Islet precursor cell (in vitro differentiated cells): ENCODE measurements at places on chromosomes 4 and X.

DNA sequence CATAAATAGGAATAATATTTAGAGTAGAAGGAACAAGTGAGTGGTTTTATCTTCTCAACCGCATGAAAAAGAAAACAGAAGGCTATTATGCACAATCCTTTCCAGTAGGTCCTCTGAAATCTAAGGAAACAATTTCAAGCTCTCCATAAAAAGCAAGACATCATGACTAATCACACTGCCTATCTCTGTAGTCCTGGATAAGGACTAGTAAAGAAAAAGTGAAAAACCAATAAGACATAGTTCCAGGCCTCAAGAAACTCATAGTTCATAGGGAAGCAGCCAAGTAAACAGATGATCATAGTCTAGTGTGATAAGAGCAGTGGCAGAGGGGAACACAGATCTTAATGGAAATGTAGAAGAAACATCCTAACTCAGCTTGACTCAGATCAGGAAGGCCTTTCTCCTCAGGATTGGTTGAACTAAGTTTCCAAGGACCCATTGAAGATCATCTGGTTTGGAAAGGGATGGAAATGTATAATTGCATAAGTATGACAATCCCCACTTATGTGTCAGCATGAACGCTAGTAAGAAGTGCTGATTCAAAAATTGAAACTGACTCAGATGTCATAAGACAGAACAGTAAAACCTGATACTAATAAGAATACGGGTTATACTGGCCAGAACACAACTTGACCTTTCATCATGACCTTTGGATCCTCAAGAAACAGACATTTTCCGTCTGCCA is 155.3 kb downstream of the GRIA3 start:
- DNase-seq: no peak

- no peak for DNase-seq
Observed at GRCh38 chr4:176794151-176794550, 1.4 kb upstream of the VEGFC start.

DNA sequence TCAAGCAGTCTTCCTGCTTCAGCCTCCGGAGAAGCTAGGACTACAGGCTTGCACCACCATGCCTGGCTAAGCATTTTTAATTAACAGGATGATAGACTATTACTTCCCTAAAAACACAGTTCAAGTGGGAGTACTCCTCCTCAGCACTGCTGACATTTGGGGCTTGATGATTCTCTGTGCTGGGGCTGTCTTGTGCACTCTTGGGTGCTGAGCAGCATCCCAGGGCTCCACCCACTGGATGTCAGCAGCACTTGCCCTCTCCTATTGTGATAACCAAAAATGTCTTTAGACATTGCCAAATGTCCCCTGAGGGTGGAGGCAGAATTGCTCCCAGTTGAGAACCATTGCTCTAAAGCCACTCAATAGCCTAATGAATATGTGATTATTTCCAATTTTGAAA is 60.4 kb downstream of the CLCN4 start:
- no peak for DNase-seq

- DNase-seq: no peak
Observed at GRCh38 chrX:39903937-39904336, 193.8 kb downstream of the BCOR start.

- DNase-seq: no peak
Observed at GRCh38 chr4:156475322-156475721, 496.3 kb downstream of the PDGFC start.

DNA sequence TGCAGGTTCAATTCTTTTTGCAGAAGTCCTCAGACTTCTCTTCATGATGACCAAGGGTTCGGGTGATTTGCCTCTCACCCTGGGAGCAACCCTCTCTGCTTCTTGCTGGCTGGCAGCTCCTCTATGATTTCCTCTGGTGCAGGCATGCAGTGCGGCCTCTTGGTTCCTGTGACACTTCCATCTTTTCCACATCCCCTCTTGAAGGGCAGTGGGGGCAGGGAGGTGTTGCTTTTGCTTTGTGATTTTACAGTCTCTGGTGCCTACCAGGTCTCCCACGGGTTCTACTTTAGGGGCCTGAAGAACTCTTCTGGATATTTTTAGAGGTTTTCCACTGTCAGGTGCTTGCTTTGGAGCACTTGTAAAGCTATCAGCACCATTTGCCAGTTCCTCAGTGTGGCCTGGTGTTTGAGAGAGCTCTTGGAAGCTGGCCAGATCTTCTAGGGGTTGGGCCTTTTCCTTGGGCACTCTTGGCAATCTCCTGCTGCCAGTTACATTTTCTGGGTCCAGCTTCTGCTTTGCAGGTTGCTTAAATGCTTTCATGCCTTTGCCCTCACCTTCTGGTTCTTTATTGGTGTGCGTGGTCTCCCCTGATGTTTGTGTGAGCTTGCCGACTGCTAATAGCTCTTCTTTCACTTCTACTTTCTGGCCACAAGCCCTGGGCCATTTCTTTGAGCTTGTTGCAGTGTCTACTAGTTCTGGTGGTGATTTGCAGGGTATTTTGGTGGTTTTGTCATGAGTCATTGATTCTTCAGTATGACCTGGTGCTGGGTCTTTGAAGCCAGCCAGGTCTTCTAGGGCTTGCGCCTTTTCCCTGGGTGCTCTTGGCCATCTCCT is 11.5 kb upstream of the CHST7 start:
- DNase-seq: no peak

DNA sequence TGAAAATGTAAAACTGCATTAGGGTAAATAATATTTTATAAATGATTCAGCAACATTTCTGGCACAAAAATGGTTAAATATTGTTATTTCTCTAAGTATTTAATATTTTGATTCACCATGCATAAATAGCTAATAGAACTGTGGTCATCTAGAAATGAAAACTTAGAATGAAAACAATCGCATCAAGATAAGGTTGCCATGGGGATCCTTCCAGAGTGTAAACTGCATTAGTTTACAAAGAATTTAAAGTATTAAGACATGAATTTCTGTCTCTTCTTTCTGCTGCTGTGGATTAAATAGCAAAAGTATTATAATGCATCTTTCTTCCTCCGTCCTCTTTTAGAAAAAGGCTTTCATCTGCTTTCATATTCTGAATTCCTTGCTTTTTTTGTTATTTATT is 1064.6 kb upstream of the SLIT2 start:
- no peak for DNase-seq

- no peak for DNase-seq
Observed at GRCh38 chr4:101104312-101105052, 242.8 kb downstream of the PPP3CA start.

DNA sequence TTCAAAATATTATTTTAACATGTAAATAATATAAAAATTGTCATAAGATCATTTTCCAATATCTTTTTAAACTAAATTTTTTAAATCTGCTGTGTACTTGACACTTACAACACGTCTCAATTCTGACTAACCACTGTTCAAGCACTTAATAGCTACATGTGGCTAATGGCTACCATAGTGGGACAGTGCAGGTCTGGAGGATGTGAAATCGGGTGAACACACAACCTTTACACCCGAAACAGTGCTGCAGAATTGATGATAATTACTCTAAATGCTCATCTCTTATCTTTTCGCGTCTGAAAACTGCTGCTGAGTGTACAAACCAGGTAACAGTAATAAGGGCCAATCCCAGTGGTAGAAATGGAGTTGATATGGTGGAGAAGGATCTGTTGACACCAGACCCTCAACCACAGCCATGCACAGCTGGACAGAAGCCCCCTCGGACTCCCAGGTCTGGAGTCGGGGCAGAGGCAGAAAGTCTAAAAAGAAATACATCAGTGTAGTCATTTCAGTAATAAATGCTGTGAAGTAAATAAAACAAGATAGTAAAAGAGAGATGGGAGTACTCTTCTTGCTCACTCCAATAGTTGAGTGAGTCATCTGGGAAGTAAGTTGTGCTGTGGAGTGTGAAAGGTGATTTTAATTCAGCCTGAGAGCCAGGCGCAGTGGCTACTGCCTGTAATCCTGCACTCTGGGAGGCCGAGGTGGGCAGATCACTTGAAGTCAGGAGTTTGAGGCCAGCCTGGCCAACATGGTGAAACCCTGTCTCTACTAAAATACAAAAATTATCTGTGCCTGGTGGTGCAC is 150.0 kb downstream of the CBR4 start:
- no peak for DNase-seq

DNA sequence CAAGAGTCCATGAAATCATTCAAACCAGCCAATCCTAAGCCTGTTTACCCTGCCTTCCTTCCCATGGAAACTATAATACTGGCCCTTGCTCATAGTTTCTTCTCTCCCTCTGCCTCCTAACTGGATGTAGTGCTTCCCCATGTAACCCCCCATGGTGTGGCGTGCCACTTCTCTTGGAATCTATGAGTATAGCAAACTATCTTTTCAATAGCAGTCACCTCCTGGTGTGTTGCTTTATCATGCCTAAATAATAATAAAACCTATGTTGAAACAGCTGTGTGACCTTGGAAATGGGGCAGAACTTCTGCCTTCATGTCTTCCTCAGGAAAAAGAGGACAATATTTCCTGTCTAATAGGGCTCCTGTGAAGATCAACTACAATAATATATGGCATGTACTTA is 234.8 kb upstream of the EDNRA start:
- DNase-seq: no peak

DNA sequence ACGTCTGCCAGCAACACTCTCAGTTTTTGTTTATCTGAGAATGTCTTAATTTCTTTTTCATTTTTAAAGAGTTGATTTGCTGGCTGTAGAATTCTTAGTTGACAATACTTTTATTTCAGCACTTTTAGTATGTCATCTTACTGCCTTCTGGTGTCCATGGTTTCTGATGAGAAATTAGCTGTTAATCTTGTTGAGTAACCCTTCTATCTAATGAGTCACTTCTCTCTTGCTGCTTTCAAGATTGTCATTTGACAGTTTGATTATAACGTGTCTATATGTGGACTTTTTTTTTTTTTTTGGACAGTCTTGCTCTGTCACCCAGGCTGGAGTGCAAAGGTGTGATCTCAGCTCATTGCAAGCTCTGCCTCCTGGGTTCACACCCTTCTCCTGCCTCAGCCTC is 24.0 kb upstream of the TMEM255A start:
- DNase-seq: no peak

- no peak for DNase-seq
Observed at GRCh38 chr4:15423285-15423711, 4.5 kb upstream of the C1QTNF7 start.

- DNase-seq: no peak
Observed at GRCh38 chr4:33104273-33104672, 2384.1 kb downstream of the PCDH7 start.

GRCh38 chrX:70605352-70605751 is 160.7 kb downstream of the DLG3 start:
- DNase-seq: no peak

DNA sequence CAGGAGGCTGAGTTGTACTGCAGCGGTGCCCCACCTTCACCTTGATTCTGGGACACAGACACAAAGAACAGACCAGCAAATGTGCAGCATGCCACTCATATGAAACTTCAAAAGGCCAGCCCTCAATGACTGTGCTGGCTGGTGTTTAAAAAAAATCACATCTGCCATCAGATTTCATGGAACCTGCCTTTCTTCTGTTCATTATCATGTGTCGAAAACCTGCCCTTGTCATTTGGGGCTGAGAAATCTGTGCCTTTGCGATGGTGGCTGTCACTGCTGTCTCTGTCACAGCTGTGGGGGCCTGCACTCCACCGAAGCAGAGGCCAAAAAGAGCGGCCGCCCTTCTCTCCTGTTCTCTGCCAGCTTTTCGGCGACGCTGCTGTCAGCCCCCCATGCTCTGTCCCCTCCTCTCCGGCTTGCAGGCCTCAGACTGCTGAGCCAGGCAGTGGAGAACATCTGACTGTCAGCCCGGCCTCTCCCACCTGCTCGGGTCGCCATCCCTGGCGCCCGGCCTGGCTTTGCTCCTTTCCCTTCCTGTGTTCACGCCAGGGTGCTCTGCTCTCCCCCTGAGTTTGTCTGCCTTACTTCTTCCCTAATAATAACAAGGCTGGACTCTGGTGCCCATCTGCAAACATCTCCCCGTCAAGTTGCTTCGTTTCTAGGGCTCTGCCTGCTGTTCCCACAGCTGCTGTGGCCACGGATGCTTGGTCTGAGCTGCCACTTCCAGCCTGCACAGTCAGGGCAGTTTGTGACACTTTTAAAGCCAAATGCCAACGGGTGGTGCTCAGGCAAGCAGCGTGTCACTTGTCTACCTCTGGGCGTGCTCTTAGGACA is 355.2 kb downstream of the UNC5C start:
- DNase-seq: no peak

GRCh38 chrX:94758130-94758529 is 1084.1 kb downstream of the FAM133A start:
- no peak for DNase-seq

DNA sequence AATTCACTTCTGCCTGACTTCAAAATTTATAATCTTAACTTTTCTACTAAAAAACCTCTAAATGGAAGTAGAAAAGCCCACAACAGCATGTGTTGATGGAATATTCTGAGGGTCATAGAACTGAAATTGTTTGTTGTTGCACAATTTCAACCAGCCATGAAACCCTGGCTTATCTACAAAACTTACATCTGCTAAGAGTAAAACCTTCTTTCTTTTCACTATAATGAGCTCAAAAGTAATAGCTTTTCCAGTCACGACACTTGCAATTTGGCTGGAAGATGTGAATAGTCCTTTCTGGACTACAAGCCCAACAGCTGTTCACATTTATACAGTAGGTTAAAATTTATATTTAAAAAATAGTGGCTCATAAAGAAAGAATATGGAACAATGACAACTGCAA is 250.0 kb downstream of the GPAT3 start:
- no peak for DNase-seq

GRCh38 chr4:163603257-163603656 is 108.8 kb downstream of the TMA16 start:
- DNase-seq: no peak

DNA sequence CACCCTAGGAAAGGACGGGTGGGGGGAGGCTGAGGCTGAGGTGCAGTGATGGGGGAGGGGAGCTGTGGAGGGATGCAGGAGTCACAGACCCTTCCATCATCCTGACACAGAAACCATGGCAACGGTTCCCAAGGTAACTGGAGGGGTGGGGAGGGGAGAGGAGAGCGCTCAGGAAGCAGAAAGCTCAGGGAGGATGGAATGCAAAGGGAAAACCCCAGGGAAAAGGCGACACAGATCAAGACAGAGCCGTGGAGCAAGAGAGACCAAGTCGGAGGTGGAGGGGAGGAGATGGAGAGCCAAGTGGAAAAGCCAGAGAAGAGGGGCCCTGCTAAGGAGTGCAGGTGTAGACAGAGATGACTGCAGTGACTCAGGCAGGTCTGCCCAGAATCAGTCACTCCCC is 14.5 kb downstream of the L1CAM start:
- no peak for DNase-seq

DNA sequence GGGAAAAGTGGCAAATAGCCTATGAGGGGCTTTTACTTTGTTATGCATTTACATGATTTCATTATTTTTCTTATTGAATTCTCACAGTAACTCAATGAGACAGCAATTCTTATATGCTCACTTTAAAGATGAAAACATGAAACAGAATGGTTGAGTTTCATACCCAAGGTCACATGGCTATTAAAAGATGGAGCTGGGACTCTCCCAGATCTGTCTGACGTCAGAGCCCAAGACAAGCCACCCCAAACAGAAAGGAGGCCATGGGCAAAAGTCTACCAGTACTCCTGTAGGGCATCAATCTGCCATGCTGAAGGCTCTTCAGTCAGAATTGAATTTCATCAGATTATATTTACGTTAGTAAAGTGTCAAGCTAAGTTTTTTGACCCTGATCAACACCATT is 13.2 kb downstream of the HSD17B11 start:
- no peak for DNase-seq
